ENCODE measurements at places on chromosomes 13 and 19. TPM values are rescaled to one million over a fixed set of nuclear protein-coding genes. Genes with fewer than 3 reads are reported as not detected.

The MEF2B gene
- 0.35 TPM for polyA plus RNA-seq

The NUFIP1 gene
- polyA plus RNA-seq = 7.4 TPM

The SLC1A5 gene
- 47.9 TPM for polyA plus RNA-seq

The GNG7 gene
- 12.3 TPM for polyA plus RNA-seq

The MAST1 gene
- polyA plus RNA-seq = 0.40 TPM

GRCh38 chr19:41785653-41786052 lies 10.7 kb upstream of the CEACAM3 start:
- DNase-seq = peak; percentile 24

GRCh38 chr13:46166947-46167610 lies 14.9 kb downstream of the LCP1 start:
- DNase-seq = no peak

- no peak for DNase-seq
Observed at GRCh38 chr13:75830842-75831241, 194.7 kb downstream of the LMO7 start.

DNA sequence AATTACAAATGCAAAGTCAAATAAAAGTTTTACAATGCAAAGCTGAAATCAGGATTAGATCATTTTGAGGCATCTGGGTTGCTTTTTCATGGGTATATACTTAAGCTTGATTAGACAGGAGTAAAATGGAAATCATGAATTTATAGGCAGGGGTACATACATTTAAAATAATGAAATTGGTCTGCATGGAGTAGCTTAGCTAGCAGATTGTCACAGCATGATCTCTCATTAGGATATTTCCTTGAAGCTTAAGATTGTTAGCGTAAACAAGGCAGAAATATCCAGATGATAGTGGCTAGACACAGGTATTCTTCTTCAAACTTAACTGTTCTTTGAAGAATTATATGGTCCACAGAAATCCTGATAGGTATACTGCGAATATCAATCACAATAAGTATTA lies 1627.0 kb upstream of the PCDH20 start:
- DNase-seq = no peak

GRCh38 chr13:101681834-101682233 lies 229.4 kb downstream of the ITGBL1 start:
- DNase-seq = no peak

DNA sequence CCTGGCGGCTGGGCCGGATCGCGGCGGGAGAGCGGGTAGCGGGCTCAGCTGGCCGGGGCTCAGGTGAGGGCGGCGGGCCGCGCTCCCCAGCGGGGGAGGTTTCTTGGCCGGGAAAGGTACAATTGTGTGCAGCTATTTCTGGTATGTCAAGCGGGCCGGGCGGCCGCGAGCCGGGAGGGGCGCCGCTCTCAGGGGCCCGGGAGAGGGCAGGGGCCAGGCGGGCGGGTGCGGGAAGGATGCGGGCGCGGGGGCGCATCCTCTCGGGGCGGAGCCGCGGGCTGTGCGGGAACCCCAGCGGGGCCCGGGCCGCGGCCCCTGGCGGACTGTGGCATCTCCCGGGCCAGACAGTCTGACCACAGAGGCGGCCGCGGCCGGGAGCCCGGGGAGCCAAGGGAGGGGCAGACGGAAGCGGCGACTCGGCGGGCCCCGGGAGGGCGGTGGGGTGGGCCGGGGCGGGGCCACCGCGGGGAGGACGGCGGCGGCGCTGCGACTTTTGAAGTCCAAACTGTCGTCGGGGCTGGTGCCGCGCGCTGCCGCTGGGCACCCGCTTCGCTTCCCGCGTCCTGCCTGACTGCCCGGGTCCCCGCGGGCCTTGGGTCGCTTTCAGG lies at the start of gene LMO7:
LMO7 (plus strand) TSS at position 503 of the 608 bp plus-strand sequence. CDS start 328 bp downstream, outside the sequence.
- peak; percentile 55 for DNase-seq

- no peak for DNase-seq
Observed at GRCh38 chr13:111513766-111514609, 193.5 kb downstream of the TEX29 start.

DNA sequence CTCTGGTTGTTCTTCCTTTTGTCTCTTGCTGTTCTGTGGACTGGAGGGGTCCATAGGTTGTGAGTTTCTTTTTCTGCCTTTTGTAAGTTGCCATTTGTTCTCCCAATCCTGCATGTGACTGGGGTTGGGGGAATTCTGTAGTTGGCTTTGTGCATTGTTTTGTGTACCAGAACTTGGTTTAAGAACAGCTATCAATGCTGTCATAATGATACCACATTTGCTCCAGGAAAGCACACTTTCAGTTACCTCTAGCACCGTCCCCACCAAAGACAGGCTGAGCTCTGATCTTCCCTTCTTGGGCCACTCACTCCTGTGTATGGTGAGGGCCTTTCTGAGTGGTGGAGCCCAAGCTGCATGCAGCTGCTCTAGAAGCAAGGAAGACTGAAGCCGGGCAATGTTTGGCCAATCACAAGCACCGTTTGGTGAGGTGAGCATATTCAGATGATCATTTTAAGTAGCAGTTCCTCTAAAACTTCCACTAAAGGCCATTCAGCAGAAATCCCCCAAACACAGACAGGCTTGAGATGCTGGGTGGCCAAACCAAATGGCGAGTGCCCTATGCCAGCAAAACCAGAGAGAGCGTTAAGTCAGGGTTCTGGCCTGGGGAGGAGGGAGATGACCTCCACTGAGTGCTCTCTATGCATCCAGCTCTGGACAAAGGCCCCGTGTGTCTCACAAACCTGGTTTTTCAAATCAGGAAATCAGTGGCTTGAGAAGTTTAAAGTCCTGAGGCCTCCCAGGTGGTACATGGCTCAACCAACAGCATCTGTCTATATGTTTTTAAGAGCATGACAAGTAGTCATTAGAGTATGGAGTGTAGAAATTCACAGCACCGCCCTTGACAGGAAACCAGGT lies 120.7 kb upstream of the SPATA13 start:
- no peak for DNase-seq

GRCh38 chr13:46845146-46845545 lies 48.2 kb upstream of the ESD start:
- no peak for DNase-seq

DNA sequence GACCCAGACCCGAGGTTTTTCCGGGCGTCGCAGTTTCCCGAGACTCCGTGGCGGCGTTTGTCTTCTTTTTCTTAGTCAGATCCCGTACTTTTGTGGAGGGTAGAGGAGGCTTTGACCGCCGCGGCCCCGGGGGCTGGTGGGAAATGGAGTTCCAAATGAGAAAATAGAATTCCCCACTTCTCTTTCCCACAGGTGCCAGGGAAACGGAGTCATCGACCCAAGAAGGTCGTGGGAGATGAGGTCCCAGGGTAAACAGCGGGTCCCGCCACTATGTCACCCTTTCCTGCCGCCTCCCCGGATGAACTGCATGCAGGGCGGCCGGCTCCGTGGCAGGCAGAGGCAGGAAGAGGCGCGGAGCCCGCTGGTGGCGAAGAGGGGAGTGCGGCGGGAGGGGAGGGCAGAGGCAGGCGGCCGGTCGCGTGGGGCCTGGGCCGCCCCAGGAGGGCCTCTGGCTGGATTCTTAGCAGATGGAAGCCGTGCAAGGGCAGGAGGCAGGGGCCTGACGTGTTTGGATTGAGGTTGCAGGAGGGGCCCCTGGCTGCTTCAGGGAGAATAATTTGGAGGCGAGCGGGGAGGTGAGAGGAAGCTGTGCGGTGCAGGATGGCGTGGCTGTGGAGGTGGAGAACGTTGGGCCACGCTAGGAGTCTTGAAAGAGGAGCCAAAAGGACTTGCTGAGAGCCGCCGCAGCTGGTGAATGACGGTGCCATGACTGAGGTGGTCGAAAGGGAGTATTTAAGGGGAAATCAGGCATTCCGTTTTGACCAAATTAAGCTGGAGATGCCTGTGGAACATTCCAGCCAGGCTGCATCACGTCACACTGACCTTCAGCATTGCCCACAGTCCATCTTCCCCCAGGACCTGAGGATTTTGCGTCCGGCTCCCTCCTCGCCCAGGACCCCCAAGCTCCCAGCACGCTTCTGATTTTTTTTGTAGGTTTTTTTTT lies 11.7 kb downstream of the CYTH2 start:
- DNase-seq = peak; percentile 64

Measured in ovary (tissue), 10 donors.